ENCODE measurements at places on chromosomes 5 and 9.
A peak's percentile ranks its signal among the peaks of the same experiment; 100 is the strongest.

- DNase-seq: no peak
Observed at GRCh38 chr5:39876146-39876545, 451.4 kb upstream of the DAB2 start.

DNA sequence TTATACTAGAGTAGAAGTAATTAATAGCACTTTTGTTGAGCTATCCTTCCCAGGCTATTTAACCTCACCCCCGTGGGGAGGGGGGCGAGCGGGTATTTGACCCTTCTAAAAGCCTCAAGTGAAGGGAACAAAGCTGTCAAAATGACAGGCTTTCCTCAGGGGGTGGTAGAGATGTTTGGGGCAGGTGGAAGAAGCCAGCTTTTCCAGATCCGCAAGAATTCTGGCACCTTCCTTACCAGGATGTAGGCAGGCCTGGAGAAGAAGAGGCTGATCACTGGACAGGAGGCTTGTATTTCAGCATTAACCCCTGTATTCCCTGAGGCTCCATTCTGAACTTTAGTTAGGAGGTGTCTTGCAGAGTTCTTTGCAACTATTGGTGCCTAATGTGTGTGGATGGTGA, 26.2 kb upstream of the MLANA start:
- no peak for DNase-seq

DNA sequence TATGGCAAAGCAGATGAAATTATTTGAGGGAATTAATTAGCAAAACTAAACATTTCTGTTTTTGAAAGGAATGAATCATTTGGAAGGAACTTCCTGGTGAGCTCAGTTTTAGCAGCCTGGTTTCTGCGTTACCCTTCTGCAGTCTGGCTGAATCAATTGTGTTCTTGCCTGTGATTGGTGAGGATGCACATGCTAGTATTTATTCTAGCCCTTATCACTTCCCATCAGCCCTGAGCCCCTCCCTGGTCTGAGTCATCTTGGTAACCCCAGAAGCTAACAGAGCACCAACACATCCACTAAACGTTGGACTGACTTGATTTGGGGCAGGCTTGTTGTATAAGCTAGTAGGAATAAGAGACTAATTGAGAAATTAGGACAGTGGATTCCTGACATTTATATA, 6.6 kb downstream of the TJP2 start:
- peak; percentile 45 for DNase-seq

- DNase-seq: no peak
Observed at GRCh38 chr9:16371306-16371705, 499.2 kb downstream of the BNC2 start.

DNA sequence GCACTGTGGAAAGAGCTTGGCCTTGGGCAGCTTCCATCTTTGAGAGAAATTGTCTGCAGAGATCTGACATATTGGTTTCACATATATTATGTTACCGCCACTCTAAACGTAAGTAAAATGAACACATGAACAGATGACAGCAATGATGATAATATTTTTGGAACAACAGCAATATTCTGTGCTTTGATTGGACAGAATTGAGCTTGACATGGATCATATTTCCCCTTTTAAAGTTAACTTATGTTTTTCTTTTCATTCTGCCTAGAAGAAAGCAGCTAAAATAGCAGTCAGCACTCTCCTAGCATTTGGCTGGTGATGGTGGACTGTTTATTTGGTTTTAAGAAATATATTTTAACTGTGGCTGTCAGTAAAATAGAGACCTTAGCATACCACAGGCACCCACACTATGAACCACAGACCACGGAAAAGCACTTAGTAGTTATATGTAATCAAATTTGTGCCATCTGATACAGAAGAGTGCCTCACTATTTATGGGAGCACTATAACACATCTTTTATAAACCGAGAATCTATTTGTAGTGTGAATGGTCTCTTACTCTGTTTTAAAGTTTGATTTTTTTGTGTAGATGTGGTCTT, 1.8 kb upstream of the CFAP95 start:
- DNase-seq: no peak

- no peak for DNase-seq
Observed at GRCh38 chr5:114390431-114390830, 28.6 kb downstream of the KCNN2 start.

DNA sequence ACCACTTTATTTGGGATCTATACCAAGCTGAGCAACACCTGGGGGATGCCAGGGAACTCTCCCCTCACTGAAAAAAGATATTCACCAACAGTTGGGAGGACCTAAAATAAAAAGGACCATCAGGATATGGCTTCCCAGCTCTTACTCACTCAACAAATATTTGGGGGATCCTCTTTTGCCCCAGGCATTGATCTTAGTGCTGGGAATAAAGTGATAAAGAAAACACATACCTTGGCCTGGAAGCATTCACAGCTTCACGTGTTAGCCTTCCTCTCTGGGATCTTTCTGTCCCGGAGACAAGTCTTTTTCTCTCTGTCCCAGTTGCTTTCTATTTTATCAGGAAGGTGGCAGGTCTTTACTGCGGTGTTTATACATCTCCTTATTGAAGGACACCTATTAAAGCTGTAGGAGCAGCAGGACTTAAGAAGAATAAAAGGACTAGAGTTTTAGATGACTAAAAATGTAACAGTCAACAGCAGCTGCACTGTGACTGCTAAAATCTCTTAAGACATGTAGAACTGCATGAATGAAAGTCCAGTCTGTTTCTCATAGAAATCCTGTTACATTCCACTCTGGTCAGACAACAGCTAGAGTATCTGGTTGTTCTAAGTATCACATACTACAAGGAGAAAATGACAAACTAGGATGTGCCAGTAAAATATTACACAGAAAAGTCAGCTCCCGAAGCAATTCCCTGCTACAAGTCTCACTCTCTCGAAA, 90.0 kb upstream of the ITGA2 start:
- no peak for DNase-seq

- DNase-seq: no peak
Observed at GRCh38 chr5:71982717-71983395, 124.4 kb upstream of the MAP1B start.

GRCh38 chr5:139767960-139768359, 27.6 kb upstream of the PSD2 start:
- no peak for DNase-seq

DNA sequence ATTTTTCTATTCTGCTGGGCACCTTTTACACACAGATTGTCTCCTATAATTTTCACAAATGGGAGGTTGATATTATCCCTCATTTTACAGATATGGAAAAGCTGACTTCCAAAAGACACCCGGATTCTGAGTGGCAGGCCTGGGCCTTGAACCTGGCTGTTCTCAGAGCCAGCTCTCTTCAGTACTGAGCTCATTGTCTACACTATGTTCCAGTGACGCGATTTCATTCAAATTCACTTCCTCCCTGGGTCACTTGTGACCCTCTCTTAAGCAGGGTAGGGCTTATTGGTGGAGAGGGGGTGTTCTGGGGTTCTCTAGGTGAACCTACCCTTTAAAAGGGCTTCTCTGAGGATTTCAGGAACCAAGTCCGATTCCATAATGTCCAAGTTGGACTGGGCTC, 70.2 kb downstream of the ANKRD33B start:
- DNase-seq: no peak

DNA sequence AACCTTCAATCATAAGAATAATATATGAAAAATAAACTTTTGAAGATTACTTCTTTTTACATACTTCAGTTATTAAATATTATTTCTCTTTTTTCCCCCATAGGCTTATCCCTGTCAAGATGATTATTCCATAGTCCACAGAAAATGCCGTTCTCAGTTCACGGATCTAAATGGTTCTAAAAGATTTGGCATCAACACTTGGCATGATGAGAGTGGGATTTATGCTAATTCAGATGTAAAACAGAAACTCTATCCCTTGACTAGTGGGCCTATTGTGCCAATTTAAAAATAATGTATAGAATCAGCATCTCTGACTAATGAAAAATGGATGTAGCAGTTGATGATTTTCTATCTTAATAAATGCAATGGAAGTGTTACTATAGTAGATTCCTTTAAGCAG, 85.2 kb downstream of the CFAP95 start:
- DNase-seq: no peak

GRCh38 chr5:59037941-59038797, 455.3 kb downstream of the RAB3C start:
- DNase-seq: no peak

- DNase-seq: no peak
Observed at GRCh38 chr9:76371901-76372300, 22.3 kb downstream of the RFK start.

DNA sequence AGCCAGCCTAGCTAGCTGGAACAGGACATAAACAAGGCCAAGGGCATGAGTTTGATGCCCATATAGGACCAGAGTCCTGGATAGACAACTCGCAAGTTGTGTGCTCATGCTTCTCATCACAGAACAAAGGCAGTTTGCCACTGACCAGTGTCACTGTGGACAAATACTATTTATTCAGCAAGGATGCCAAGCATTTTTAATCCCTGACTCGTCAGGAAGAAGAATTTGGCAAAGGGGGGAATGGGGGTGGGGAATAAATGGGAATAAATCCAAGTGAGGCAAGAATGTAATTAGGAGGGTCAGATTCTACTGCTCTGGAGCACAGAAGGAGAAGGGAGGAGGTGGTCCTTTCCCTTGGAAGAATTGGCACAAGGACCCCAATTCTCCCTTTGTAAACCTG, 46.8 kb upstream of the ANKRD55 start:
- no peak for DNase-seq

GRCh38 chr5:38297830-38298608, 39.7 kb downstream of the EGFLAM start:
- DNase-seq: no peak

DNA sequence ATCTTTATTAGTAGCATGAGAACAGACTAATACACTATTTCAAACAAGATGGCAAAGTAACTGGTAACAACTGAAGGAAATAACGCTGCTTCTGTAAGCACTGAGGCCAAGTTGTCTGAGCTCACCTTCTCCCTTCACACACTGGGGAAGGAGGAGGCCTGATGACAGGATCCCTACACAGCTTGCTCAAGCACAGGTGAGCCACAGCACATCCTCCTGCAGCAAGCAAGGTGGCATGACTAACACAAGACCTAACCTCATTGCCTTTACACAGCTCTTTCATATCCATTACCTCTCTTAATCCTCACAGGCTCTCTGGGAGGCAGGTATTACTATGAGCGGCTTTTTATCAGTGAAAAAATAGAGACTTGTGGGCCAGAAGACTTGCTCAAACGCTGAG, 83.3 kb downstream of the ARL15 start:
- DNase-seq: no peak

- DNase-seq: no peak
Observed at GRCh38 chr5:133942614-133943474, 25.6 kb downstream of the C5orf15 start.

Data from nucleus accumbens (tissue), 56 donors.